Progenitor cell of endocrine pancreas (in vitro differentiated cells): ENCODE measurements at places on chromosomes 7 and 10.

GRCh38 chr10:100315615-100316014 lies 14.4 kb downstream of the PKD2L1 start:
- no peak for DNase-seq

DNA sequence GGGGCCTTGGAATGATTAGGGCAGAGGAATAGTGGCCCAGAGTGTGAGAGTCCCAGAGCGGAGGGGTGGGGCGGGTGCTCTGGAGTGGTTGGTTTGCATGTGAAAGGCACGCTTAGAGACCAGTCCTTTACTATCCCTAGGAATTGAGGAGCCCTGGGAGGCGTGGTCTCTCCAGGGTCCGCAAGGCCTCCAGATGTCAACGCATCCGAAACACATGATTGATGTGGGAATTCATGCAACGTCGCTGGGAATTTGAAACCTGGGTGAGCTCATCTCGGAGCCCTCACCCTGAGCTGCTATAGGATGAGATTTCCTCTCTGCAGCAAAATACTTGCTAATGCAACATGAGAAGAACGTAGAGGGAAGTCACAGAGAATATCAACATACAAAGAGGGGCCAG lies 51.2 kb downstream of the NPTX2 start:
- no peak for DNase-seq

GRCh38 chr10:14425034-14425433 lies 94.3 kb upstream of the FRMD4A start:
- no peak for DNase-seq

DNA sequence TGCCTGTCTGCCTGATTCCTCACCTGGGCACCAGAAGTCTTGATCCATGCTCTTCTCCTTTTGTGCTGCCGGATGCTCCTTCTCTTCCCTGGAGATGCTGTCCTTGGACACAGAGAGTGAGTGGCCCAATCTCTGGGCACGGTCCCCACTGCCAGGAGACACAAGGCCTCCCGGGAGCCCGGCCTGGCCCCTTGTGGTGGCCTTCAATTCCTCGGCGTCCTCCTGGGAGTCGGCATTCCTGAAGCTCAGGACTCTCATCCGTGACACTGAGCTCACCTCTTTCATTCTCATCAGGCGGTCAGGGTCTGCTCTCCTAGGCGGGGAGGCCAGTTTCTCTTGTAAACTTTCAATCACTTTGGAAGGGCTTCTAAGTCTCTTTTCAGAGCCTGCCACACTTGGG lies 33.3 kb downstream of the JCAD start:
- DNase-seq, result no peak

DNA sequence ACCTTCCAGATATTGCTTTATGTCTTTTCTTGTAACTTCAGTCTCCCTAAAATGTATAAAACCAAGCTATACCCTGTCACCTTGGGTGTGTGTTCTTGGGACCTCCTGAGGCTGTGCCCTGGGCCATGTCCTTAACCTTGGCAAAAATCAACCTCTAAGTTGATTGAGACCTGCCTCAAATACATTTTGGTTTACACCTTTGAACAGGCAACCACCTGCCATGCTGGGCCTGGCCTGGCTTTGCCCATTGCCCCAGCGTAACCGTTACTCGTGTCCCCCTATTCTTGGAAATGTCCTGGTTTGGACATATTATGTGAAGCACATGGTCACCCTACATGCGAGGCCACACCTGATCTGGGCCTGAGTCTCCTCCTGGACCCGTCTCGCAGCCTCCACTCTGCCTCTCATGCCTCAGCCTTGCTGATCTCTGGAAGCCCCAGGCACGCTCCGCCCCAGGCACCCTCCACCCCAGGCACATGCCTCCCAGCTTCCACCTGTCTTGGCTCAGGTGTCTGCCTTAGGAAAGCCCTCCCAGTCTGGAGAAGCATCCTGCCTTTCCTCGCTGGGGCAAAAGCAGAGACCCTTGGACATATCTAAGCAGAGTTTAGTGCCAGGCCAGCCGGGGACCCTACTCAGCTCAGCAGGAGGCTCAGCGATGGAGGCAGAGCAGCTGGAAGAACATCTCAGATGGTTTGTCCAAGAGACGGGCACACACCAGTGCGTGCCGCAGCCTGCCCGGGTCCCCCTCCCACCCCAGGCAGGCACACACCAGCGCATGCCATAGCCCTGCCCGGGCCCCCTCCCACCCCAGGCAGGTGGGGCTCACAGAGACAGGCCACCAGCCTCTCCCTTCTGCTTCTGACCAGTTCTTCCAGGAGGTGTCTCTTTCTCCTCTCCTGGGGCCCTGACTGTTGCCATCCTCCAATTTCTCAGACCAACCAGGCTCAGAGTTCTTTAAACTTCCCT lies 4.0 kb upstream of the VIPR2 start:
- no peak for DNase-seq

DNA sequence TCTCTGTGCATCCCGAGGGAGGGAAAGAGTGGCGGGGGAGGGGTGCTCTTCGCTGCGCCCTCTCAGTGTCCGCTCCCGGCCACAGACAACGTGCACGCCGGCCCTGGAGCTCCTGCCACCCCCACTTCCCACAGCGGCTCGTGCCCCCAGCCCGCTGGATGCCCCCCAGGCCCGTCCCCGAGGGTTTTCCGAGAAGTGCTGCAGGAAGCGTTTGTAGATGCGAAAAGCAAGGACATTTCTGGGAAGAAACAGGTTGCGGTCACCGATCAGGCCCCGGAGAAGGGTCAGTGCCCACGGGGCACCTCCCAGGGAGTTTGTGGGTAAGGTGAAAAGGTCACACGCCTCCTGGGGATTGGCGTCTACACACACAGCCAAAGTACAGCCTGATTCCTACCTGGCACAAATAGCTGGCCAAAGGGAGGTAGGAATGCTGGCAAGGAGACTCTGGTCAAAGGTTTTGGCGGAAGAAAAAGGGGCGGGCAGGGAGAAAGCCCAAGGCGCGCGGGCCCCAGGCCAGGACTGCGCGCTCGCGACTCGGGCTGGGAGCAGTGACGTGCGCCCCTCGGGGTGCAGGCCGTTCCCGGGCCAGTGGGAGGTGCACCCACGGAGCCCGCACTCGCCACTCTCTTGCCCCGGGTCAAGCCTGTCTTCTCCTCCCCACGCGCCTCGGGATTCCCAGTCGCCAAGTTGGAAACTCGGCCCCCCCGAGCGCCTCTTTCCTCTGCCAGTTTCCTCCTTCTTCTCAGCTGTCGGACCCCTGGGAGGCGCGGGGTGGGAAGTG lies 1.5 kb upstream of the NRP1 start:
- DNase-seq, result peak; percentile 37

- no peak for DNase-seq
Observed at GRCh38 chr10:129157185-129157584, 309.9 kb upstream of the MGMT start.

DNA sequence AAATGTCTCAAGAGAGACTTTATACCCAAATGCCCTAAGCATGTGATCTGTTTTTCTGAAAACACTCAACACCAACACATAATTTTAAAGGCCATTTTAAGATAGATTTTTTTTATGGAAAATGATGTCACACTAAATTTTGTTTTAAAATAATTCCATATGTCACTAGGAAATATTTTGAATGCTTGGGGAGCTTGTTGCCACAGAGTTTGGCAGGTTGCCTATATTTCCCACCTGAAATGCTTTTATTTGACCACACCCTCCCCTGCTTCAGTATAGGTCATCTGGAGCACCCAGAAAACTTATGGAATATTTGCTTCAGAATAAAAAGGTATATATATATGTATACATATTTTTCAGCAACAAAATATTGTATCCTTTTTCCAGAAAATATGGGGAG lies 180.0 kb upstream of the ANK3 start:
- no peak for DNase-seq

GRCh38 chr7:105015390-105015965 lies 1.5 kb downstream of the KMT2E start:
- DNase-seq, result no peak

- DNase-seq, result no peak
Observed at GRCh38 chr7:124532166-124532565, 233.4 kb downstream of the GPR37 start.
